Activated T-cell treated with anti-CD3 and anti-CD28 coated beads, Interleukin-2, amount 50 U/mL, for 72 hours (primary cell): ENCODE measurements at places on chromosomes 2 and 18. TPM values are rescaled to one million over a fixed set of nuclear protein-coding genes. Genes with fewer than 3 reads are reported as not detected.
A peak's percentile ranks its signal among the peaks of the same experiment; 100 is the strongest.

Gene RUFY4
- total RNA-seq = 1.9 TPM

Gene C2orf78
- not detected for total RNA-seq

Gene TMEM169
- total RNA-seq = 1.6 TPM

Gene IL36G
- total RNA-seq = not detected

Gene DLX1
- total RNA-seq = 0.24 TPM

DNA sequence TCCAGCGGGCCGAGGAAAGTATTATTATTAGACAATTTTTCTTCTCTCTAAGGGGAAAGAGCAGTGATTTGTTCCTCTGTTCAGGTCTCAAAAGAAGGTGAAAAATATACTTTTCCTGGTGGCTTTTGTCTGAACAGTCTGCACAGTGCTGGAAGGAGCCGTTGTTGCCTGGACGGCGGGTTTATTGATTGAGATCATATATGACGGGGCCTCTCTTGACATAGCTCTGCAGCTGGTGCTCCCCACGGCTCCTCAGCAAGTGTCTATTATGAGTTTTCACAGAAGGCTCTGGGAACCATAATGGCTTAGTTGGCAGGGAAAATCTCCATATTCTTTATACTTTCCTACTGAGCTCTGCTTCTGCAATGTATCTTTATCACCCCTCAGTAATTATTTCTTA is 42.9 kb downstream of the FSHR start:
- no peak for DNase-seq

DNA sequence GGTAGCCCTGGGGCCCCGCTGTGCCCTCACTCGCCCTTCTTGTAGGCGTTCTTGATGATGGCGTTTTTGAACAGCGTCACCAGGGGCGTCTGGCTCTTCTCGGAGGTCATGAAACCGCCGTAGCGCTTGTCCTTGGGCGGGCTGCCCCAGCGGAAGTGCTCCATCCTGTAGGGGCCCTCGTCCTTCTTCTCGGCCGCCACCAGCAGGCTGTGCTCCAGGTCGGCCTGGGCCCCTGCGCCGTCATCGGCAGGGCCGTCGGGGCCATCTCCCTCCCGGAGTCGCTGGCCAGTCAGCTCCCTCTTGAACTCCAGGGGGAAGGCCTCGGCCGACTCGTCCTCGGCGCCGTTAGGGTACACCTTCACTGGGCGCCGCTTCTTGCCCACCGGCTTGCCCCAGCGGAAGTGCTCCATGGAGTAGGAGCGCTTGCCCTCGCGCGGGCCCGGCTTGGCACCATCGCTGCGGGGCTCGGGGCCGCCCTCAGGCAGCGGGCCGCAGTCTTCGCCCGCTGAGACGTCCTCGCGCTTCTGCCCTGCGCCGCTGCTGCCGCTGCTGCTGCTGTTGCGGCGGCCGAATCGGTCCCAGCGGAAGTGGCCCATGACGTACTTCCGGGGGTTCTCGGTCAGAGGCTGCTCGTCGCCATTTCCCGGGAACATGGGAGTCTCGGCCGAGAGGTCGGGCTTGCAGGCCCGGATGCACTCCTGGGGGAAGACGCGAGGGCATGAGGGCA is 7.2 kb downstream of the POMC start:
- peak; percentile 87 for DNase-seq

GRCh38 chr2:205169464-205169863 is 512.8 kb upstream of the NRP2 start:
- no peak for DNase-seq

DNA sequence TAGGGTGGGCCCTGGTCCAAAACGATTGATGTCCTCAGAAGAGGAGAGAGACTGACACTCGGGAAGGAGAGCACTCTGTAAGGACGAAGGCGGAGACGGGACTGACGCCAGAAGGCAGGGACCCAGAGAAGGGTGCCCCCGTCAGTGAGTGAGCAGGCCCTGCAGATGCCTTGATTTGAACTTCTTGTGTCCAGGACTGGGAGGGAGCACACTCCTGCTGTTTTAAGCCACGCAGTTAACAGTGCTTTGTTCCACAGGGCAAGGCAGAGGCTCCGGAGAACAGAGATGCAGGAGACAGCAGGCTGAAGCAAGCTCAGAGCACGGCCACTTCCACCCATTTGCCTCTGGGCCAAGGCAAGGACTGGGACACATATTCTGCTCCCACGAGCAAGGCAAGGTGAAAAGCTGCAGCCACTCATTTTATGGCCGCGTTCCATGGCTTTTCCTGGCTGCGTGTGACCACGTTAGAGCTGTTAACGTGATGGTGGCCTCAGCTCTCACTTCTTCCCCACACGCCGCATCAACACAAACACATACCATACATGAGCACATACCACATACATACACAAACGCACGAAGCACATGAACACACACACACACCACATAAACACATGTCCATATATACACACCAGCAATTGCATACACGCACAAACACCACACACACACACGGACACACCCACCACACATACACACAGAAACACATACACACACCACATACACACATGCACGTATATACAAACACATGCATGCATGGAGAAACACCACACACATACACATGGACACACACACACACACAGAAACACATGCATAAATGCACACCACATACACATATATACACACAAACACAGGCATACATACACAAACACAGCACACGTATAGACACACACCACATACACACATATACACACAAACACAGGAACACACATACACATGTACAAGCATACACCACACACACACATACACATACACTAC is 521.0 kb upstream of the MYT1L start:
- no peak for DNase-seq

DNA sequence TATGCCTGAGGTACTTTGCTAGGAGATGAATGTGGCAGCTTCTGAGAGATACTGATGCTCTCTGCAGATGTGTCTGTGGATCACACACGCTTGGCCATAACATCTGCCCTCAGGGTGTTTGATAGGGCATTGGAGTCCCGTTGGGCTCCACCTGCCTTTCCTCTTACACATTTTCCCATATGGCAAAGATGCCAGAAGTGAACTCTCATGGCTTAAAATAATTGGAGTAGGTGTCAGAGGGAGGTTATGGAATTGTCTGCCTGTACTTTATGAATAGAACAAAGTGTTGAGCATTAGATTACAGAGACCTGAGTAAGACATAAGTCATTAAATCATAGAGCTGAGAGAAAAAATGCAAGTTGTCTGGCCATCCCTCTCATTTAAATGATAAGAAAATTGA is 75.3 kb upstream of the PNPT1 start:
- DNase-seq = no peak

GRCh38 chr2:67782443-67782842 is 280.4 kb downstream of the C1D start:
- DNase-seq = no peak

GRCh38 chr2:180516232-180516631 is 464.2 kb upstream of the UBE2E3 start:
- no peak for DNase-seq

GRCh38 chr2:12515871-12516270 is 200.9 kb upstream of the TRIB2 start:
- no peak for DNase-seq

DNA sequence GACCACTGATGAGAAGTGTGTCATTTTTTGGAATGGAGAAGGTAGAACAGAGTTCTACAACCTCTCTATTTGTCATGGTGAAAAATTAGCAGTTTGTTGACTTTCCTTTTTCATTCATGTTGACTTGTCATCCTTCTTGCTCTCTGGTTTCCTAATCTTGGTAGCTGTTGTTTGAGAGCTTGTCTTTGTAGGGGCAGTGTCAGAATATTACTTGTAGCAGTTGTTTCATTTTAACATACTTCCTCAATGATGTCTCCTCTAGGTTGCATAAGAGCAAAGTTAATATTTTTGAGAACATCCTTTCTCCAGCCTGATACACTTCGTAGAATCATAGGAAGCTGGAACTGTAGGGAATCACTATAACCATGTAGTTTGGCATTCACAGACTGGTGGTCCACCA is 368.2 kb upstream of the FANCL start:
- no peak for DNase-seq

DNA sequence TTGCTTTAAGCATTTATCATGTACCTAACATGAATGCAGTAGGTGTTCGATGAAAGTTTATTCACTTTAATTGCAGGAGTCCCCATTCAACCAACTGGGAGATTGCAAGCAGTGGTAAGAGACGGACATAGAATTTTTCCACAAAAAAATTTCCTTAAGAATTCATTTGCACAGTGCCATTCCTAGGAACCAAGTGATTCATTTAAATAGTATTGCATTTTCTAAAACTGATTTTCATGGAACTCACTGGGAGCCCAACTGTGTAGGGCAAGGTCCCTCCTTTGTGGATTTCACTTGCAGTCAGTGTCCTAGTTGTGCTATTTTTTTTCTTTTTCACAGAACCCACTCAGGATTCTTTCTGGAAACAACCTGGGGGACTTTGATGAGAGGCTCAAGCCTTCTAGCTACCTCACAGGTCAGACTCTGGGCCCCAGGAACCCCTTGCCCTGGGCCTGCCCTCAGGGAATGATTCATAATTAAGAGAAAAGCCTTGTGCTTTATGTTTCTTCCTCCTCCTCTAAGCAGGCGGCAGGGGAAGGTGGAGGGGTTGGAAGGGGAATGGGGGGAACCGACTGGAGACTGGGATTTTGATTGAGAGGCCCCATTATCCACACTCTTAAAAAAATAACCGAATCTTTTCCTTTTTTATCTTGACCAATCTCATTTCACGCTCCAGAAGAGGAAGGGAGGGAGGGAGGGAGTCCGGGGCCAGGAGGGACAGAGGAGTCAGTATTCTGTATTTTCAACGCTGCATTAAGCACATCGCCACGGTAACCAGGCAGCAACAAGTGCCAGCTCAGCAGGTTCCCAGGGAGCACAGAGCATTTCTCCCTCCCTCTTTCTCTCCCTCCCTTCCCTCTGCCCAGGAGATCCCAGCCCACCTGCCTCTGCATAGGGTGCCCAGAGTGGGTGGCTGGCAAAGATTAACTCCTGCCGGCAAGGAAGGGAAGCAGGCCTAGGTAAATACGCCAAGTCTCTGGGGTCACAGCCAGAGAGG is 51.8 kb downstream of the PSD4 start:
- no peak for DNase-seq

DNA sequence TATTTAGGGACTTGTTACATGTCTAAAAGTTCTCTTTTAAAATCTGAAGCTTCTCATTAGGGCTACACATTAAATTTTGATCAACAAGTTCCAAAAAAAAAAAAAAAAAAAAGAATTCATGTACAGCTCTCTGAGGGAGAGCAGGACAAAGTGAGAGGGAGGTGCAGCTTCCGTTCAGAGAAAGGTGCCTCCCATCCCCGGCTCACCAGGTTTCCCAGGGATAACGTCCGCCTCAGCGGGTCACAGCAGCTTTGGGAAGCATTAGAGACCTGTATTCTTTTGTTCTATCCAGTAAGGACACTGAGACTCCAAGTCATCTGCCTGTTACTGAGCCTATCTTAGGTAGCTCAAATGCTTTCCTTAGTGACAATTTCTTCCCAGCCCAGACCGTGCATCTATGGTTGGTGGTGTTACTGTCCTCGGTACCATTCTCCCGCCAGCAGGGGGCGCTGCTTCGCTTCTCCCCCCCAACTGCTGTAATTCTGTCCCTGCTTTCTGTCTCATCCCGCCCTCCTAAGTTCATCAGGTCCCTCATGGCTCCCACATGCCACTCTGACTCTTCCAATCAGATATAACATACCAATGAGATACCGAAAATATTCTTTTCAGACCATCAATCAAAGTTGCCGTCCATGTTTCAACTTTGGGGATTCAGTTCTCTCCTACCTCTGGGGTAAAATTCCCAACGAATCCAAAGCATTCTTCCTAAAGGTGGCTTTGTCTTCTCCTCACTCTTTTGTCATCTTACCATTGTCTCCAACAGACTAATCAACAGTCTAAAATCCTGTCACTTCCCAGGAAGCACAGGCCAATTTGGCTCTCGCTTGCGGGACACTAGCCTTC is 466.5 kb downstream of the METTL4 start:
- peak; percentile 63 for DNase-seq

- no peak for DNase-seq
Measured at GRCh38 chr18:48852292-48852691, 98.5 kb downstream of the SMAD7 start.

DNA sequence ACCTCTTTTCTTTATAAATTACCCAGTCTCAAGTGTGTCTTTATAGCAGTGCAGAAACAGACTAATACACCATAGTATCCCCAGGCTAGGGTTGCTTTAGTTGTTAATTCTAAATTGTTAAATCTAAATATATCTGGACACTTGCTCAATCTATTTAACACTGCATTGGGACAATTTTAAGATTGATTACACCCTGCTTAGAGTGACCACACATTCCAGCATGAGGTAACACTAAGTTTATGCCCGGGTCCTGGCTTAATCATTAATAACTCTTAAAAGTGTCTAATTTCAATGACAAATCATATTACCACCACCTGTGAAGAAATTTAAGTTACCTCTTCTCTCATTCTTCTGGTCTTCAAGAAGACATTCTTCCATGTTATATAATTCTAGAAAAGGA is 131.4 kb downstream of the ZNF385B start:
- DNase-seq = no peak

DNA sequence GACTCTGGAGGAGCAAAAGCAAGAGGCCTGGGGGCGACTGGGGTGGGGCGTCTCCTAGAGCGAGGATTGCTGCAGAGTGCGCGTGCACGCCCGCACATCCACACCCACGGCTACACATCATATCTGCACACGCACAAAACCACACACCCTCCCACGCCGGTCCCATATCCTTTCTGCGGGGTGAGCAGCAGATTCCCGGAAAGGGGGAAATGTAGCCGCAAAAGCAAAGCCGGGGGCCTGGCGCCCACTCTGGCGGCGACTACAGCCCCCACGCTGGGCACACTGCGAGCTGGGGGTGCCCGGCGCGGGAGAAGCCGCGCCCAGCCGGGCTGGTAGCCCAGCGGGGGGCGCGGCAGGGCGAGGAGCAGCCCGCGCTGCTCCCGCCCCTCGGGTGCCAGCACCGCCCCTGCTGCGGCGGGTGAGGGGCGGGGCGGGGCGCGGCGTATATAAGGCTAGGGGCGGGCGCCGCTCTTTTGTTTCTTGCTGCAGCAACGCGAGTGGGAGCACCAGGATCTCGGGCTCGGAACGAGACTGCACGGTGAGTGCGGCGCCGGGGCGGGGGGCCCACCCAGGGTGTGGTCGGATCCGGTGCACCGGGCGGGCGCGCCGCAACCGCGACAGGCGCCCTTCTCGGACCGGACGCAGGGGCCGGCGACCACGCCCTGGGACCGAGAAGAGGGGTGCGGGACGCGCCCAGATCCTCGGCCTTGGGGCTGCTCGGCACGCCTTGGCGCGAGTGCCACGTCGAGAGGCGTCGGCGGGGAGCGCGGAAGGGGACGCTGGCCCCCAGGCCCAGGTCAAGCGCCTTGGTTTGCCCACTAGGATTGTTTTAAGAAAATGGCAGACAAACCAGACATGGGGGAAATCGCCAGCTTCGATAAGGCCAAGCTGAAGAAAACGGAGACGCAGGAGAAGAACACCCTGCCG is at the start of gene TMSB10:
TMSB10 (plus strand) TSS at position 476 of the 927 bp plus-strand sequence.
- peak; percentile 94 for DNase-seq

GRCh38 chr2:137302957-137303356 is 537.6 kb downstream of the THSD7B start:
- DNase-seq = no peak

GRCh38 chr2:27627963-27628766 is 647 bp downstream of the CCDC121 start:
- DNase-seq = peak; percentile 37
